ENCODE measurements at places on chromosomes 4 and X.
A peak's percentile ranks its signal among the peaks of the same experiment; 100 is the strongest.

- no peak for DNase-seq
These were observed 30.1 kb upstream of the UGT2B17 start for GRCh38 chr4:68606240-68606639.

GRCh38 chrX:112865464-112866025 is 24.9 kb upstream of the AMOT start:
- no peak for DNase-seq

DNA sequence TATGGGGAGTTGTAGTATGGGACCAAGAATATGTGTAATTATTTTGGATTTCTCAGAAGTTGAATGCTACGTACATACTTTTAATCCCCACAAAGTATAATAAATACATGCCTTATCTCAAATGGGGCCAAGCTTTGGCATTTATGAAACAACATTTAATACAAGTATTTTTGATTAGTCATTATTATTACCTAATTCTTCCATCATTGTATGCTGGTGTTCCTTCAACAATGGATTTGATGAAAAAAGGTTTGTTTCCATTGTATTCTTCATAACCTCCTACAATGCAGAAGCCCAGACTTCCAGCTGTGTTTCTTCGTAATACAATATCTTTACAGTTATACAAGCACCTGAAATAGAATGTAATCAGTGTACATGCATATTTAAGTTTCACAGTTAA is 83.8 kb downstream of the FIP1L1 start:
- no peak for DNase-seq

GRCh38 chr4:112448306-112449132 is 67.5 kb downstream of the NEUROG2 start:
- DNase-seq, result peak; percentile 25

- DNase-seq, result no peak
These were observed 26.8 kb upstream of the SPARCL1 start for GRCh38 chr4:87555773-87556619.

GRCh38 chr4:152937336-152938236 is 1.5 kb downstream of the FHDC1 start:
- DNase-seq, result peak; percentile 50

DNA sequence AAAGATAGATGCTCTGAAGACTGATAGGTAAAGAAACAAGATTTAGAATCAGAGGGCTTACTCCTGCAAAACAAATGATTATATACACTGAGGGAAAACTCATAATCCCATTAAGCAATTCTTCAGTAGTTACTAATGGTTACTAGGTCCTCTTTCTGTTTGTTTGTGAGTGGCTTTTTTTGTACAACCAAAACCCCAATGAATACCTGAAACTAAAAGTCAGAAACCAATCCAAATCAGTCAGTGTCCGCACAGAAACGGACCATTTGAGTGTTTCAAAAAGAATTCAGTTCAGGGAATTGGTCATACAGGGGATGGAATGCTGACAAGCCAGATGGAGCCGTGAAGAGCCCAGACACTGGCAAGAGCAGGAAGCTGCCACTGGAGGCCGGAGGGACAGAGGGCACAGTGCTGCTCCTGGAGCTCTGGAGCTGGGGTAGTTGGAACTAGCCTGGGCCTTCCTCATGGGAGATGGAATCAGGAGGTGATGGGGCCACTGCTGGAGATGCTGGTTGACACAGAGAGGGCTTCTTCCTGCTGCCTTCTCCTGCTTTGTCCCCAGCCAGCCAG is 31.9 kb downstream of the SETD7 start:
- no peak for DNase-seq

- DNase-seq, result no peak
These were observed 935.7 kb downstream of the RAPGEF2 start for GRCh38 chr4:160038615-160039014.

- DNase-seq, result no peak
These were observed 63.7 kb downstream of the ZAR1 start for GRCh38 chr4:48553720-48554119.

Data from HEK293T (cell line).